ENCODE measurements at places on chromosomes 4 and X.

- DNase-seq: no peak
Measured at GRCh38 chrX:129647418-129648410, 7.0 kb downstream of the APLN start.

GRCh38 chr4:117527601-117528000 lies 442.2 kb upstream of the TRAM1L1 start:
- DNase-seq: no peak

DNA sequence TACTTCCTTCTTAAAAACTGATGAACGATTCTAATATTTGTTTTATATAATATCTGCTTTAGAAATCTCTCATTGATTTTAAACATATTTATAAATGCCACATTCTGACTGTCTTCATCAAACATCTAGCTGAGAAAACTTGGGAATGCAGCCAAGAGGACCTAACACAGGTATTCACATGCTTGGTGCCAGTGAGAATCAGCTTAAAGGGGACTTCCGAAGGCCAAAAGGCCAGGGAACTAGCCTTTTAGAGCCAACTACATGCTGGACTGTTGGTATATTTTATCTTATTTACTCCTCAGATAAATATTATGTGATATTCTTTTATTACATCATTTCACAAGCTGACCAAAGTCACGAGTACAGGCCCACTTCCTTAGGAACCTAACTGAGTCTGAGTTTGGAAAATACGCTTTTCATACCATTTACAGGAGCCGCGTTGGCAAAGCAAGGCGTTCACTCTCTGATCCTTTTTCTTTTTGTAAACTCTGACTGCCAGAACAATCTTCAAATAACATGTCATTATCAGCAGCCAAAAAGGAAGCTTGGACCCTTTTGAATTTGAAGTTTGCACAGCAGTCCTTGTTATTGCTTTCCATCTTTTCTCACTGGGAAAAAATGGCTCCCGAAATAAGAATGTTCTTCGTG lies 41.1 kb upstream of the PDLIM3 start:
- DNase-seq: no peak

DNA sequence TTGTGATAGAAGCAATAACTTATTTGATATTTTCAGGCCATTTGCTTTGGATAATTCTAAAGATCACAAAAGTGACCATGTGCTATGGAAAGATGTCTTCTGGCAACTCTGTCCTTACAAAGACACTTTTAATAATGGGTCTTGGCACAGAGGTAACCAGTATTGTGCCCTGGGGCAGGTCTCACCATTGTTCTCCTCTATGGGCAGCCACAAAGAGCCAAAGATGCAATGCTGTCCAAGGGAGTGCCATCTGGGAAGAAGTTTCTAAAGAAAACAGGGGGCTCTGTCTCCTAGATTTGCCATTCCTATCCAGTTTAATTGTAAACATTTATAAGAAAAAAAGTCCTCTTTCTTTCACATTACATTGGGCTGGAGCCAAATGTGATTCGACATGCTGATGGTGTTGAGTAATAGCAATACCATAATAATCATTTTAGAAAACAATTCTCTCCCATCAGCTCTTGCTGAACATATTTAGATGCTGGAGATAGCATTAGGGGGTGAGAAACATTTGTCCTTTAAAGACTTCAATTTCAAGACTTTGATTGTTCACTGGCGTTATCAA lies 179.9 kb downstream of the KIT start:
- no peak for DNase-seq

DNA sequence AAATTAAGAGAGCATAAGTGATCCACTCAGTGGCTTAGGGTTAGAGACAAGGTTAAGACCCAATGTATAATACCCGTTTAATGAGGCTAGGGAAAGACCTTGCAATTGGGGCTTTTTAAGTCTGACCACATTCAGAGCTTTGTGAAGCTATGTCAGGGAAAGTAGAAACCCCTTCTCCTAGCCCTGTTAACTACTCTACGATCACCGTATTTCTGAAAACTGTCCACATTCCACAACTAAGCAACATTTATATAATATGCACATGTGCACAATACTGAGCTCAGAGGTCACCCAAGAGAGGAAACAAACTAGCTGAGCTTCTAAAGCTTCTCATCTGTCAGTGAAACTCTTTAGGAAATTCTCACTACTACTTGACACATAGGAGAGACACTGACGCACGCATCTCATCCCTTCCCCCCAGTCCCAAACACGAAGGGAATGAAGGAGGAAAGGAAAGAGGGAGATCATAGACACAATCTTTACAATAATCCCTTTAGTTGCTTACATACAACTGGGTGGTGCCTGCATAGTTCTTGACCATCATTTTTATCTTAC lies 56.2 kb downstream of the METTL14 start:
- DNase-seq: no peak

- DNase-seq: no peak
Measured at GRCh38 chr4:68176500-68176899, 46.8 kb upstream of the TMPRSS11F start.

- DNase-seq: no peak
Measured at GRCh38 chrX:18252644-18253359, 32.1 kb upstream of the BEND2 start.

DNA sequence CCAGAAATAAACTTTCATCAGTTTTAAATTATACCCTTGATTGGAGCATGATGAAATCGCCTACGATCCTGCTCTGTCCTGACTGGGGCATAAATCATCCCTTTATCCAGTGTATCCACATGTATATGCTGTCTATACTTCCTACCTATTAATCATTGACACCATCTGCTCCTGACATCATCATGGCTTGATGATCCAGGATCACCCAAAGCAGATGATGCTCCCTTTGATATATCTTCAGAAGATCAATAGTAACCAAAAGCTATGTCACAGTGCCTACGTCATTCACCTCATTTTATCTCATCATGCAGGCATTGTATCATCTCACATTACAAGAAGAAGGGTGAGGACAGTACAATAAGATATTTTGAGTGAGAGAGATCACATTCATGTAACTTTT lies 137.5 kb downstream of the COMMD8 start:
- no peak for DNase-seq

- DNase-seq: no peak
Measured at GRCh38 chr4:23161787-23162186, 469.1 kb downstream of the GBA3 start.

GRCh38 chr4:7781366-7781765 lies 158.3 kb downstream of the AFAP1 start:
- peak; percentile 47 for DNase-seq

DNA sequence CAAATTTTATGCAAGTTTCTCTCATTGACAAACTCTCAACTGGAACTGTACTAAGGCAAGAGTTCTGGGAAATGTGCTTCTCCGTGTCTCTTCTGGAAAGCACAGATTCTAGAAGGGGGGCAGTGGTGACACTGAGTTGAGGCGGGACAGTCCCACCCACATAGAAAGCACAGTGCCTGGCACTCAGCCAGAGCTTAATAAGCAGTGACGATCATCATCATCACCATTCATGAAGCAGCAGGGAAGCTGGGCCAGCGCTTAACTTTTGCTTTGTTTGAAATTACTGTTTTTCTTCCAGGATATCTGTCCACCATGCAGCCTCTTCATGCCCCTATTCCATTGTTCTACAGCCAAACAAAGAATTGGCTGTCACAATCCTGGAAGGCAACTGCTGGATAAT lies 60.3 kb downstream of the BEND2 start:
- DNase-seq: no peak

DNA sequence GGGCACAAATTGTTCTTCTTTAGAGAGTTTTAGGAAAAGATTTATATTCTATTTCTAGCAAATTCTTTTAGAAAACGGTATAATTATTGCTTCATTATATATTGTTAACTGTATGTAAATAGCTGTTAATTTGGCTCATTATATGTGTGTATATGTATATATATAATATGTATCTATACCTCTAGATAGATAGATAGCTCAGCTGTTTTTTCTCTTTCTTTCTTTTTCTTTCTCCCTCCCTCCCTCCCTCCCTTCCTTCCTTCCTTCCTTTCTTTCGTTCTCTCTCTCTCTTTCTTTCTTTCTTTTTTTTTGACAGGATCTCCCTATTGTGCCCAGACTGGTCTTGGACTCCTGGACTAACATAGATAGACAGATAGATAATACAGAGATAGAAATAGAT lies 1538.8 kb downstream of the PCDH7 start:
- DNase-seq: no peak

DNA sequence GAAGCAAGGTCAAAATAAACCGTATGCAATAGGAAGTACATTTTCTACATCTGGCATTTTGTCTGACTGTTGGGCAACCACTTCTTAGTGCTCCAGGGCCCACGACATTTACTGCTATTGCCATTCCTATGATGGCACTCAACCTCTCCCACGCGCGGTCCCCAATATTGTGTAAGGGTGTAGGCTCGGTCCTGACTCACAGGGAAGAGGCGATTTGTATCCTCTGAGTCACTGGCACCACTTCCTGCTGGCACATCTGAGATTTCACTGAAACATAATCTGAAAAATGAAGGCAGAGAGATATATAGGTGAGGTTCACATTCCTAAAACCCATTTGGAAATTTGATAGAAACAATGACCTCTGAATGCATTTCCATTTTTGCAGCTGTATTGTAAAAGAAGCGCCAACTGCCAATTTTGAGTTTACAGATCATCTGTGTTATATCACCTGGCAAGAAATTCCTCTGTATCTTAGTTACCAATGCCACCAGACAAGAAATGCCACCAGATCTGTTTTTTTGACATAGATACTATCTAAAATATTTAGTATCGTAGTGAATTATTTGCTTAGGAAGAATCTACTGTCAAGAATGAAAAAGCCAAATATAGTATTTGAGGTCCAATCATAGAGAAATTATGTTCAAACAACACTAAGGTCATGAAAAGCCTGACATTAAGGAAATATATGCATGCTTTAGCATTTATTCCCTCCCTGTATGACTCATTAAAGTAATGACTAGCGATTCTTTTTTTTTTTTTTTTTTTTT lies 9.8 kb downstream of the EREG start:
- DNase-seq: peak; percentile 40

GRCh38 chr4:137180349-137180748 lies 351.9 kb downstream of the PCDH18 start:
- DNase-seq: no peak

DNA sequence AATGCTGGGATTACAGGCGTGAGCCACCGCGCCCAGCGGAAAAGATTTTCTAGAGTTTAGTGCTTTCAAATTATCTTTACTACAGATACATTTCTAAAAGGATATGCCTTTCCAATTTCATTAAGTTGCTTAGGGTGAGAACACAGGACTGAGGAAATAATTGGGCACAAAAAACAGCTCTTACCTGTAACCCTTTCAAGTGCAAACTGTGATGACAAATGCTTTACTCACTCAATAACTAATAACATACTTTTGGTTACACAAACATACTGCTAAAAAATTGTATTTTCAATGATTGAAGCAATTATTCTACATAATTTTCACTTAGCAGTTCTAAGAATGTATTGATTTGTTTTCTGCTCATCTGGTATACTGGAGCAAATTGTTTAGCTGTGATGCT lies 40.2 kb downstream of the PALLD start:
- DNase-seq: no peak

DNA sequence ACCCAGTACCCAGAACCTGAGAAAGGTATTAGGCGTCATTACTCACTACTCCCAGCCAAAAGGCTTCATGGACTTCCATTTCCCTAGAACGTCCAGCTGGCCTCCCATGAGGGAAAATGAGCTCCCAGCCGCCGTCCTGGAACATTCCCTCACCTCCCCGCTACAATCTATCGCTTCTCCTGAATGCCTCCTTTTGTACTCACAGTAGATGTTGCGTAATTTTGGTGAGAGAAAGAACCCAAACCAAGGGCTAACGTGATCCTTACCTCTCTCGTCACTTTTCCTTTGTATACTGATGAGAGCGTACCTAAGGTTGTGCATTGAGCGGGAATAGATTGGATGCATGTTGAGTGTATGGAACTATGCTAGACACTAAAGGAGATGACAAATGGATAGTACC lies 161.9 kb downstream of the TENM3 start:
- DNase-seq: no peak

DNA sequence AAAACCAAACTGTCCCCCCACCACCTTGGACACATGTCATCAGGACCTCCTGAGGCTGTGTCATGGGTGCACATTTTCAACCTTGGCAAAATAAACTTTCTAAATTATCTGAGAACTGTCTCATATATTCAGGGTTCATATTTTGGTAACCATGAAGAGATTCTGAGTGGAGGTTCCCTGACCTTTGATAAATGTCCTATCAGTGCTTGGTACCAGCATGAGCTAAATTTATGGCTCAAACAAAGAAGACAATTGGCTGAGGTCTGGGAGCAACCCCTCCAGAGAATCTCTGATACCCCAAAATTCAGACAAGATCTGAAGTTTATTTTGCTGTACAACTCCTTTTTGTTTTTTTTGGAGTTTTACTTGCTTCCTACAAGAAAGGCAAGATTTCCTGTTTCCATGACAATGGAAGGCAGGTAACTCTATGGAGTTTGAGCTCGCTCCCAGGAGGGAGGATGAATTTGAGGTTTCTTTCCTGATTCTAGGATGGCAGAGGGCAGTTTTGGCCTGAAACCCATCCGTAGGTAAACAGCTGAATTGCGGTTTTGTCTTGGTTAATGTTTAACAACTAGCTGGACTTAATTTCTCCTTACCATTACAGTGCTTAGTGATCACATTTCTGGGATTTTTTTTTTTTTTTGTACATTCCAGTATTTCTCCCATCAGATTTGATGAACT lies 14.5 kb downstream of the UGT2B15 start:
- DNase-seq: no peak

DNA sequence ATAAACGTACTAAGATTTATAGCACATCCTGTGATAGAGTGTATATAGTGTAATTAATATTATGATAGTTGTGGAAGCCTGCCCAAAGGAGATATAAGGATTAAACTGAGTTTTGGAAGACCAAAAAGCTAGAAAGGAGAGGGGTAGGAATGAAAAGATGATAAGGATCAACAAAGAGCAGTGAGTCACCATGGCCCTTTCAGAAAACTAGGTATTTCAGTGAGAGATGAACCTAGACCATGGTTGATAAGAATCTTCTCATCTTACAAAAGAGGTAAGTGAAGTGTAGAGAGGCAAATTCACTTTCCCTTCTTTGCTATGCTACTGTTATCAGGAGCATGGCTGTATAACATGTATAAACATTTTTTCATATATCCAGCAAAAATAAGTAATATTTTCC lies 133.8 kb upstream of the PLAC1 start:
- DNase-seq: no peak

DNA sequence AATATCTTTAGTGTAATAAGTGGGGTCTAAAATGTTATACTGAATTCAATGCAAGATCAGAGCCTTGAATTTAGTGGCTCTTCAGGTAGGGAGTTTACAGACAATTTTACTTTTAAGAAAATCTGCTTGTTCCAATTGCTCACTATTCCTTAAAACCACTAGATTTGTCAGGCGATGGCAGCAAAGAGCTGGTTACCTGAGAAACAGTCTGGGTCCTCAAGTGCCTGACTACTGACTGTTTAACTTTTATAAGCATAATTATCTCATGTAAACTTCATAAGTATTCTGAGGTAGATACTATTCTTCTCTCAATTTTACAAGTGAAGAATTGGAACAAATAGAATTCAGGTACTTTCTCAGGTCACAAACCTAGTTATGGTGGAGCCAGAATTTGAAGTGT lies 84.3 kb downstream of the RRAGB start:
- DNase-seq: no peak

Measured in stimulated activated CD4-positive, alpha-beta T cell treated with anti-CD3 and anti-CD28 coated beads, Interleukin-15, amount 100 ng/mL, for 24 hours (primary cell).